Osteoblast (primary cell): ENCODE measurements at places on chromosomes 5 and 9. TPM values are rescaled to one million over a fixed set of nuclear protein-coding genes. Genes with fewer than 3 reads are reported as not detected.

The UNC5A gene
- not detected in 2 replicates for total RNA-seq

DNA sequence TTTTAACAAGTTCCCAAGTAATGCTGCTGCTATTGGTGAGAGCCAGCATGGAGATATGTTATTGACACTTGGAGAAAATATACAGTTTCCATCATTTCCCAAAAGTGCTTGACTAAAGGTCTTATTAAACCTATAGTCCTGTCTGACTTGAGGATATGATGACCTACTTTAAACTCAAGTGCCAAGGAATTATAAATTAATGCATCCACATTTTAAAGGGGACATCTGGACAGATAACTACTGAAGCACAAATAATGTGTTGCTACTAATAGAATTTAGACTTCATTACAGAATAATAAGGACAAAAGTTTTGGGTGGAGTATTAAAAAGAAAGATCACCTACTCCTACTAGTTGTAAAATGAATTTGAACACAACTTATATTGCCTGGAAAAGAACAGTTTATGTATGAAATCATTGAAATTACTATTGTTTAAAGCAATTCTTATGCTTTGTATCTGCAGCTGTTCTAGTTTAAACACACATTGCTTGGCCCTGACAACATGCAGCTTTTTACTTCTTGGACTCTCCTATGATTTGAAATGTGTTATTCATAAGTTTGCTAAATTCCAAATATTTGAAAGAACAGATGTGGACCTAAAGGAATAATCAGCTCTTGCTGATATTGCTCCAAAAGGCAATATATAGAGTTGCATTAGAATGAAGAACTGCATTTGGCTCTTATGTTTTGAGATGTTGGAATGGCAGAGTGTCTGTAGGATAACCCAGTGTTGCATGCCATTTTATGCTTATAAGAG is 73.4 kb downstream of the SGCD start:
- no peak overlapping the region for H3K4me3 ChIP-seq
- H3K27ac ChIP-seq, result no peak overlapping the region
- peaks cover 13% of the 10 kb centered on the region for H3K4me1 ChIP-seq
- no peaks in the 10 kb centered on the region for H3K27me3 ChIP-seq

The IL7R gene
- 2.2 and 2.7 TPM in 2 replicates for total RNA-seq

- H3K4me1 ChIP-seq, result peaks cover 28% of the 10 kb centered on the region
These were observed 254.5 kb downstream of the ARRDC3 start for GRCh38 chr5:91128604-91129003.
